ENCODE measurements at places on chromosomes 12 and 14.

- DNase-seq, result no peak
Measured at GRCh38 chr12:95837240-95838038, 21.3 kb upstream of the SNRPF start.

GRCh38 chr12:76337583-76337982 lies 10.6 kb downstream of the BBS10 start:
- no peak for DNase-seq

DNA sequence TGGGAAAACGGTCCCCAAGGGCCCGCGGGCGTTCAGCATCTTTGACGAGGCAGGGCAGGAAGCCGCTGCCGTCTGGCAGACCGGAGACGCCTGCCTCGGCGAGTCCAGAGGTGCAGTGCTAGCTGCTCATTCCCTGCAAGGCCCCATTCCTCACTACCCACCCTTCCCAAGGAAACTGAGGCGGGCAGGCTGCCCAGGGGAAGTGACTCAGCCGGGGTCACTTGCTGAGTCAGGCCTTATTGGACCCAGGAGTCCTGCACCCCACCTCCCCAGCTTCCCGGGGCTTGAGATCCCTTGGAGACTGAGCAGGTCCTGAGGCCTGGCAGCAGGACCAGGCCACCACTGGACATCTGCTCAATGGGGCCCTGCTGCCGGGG lies 3.7 kb downstream of the SH2B3 start:
- DNase-seq, result no peak

- no peak for DNase-seq
Measured at GRCh38 chr12:93144109-93144508, 215.0 kb upstream of the EEA1 start.

DNA sequence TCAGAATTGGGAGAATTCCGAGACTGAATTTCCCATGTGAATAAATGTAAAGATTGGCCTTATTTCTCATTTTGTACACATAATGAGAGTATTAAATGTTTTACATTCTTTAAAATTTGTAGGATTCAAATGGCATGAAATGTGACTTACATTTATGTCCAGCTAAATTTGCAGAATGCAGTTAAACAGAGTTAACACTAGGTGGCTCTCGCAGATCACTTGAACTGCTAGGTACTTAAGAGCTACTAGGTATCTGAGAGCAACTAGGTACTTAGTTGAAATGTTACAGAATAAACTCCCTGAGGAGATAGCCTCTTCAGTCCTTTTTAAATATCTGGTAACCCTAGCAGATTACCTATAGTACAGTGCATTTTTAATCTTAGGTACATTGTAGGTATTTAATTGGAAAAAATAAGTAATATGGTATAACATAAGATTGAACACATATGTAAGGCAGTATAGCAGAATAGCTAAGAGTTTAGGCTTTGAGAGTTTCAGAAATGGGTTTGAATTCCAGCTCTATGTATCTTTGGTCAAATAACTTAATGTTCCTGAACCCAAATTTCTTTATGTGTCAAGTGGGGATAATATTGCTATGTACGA lies 73.8 kb downstream of the KIAA0586 start:
- peak; percentile 48 for DNase-seq

DNA sequence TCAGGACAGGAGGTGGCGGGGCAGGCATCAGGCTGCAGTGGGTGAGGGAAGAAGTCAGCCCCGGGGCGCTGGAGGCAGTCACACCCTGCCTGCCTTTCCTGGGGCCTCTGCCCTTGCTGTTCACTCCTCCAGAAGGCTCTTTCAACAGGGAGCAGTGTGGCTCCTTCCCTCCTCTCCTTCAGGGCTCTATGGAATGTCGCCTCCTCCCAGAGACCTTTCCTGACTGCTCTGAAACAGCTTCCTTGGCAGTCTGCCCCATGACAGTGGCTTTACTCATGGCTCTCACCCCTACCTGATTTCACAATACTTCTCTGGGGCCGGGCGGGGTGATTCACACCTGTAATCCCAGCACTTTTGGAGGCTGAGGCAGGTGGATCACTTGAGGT lies 7.1 kb downstream of the RHOF start:
- no peak for DNase-seq
